ENCODE measurements at places on chromosomes 2 and 18.

- no peak for DNase-seq
Observed at GRCh38 chr2:80080957-80081356, 223.6 kb downstream of the LRRTM1 start.

DNA sequence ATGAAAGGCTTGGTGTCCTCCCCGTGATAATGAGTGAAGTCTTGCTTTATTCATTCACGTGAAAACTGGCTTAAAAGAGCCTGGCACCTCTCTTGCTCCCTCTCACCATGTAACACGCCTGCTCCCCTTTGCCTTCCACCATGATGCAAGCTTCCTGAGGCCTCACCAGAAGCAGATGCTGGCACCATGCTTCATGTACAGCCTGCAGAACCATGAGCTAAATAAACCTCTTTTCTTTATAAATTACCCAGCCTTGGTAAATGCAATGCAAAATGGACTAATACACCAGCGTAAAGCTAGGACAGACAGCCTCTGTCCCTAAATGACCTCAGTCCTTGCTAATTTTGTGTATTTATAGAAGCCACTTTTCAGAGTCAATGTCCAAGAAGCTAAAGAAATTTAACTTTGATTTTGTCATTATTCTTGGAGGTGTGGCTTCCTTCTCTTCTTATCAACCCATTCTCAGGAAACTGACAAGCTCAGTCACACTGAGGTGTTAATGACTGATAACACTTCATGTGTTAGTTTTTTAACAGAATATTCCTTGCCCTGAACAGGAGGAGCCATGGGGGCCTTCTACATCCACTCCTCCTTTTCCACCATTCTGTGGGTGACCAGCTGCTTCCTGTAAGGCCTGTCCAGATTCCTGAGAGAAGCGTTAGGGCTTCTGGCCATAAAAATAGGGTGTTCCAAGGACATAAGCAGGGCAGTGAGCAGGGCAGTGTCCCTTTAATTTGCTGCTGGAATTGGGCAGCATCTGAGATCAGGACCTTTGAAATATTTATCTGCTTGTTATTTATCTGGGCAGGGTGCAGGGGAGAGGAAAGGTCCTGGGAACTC is 38.0 kb upstream of the EPAS1 start:
- no peak for DNase-seq

GRCh38 chr2:190213441-190214335 is 105.9 kb downstream of the HIBCH start:
- DNase-seq: no peak

- no peak for DNase-seq
Observed at GRCh38 chr2:17962876-17963275, 84.4 kb downstream of the KCNS3 start.

- DNase-seq: no peak
Observed at GRCh38 chr18:69300185-69300584, 100.5 kb upstream of the DOK6 start.

DNA sequence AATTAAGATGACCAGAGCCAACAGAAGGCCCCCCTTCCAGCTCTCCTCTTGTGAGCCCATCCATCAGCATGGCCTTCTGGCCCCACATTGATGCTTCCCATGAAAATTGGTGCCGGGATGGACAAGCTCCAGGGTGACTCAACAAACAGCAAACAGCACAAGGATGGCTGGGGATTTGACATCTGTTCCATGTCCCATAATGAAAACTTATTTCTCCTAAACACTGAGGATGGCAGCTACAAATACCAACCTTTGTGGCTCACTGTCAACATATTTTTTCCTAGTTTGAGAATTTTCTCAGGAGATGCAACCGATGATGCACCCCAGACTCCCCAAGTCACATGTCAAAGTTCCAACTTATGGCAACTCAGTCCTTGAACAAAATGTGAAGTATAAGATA is 169.6 kb upstream of the SIX2 start:
- no peak for DNase-seq

All from stimulated activated CD8-positive, alpha-beta memory T cell treated with anti-CD3 and anti-CD28 coated beads, Interleukin-4, amount 100 ng/mL, for 1 hour (primary cell).